Esophagus squamous epithelium (tissue), 5 donors: ENCODE measurements at places on chromosomes 1 and 21. TPM values are rescaled to one million over a fixed set of nuclear protein-coding genes. Genes with fewer than 3 reads are reported as not detected.

The GADD45A gene
- total RNA-seq, result 37.9 TPM

- no peak for DNase-seq
- no peaks in the 10 kb centered on the region for H3K4me1 ChIP-seq
- H3K4me3 ChIP-seq, result no peak overlapping the region
These were observed 20.1 kb upstream of the HPCAL4 start for GRCh38 chr1:39711104-39711965.

The PLA2G5 gene
- 2.3 TPM for total RNA-seq

- no peak for DNase-seq
- H3K27me3 ChIP-seq, result no peaks in the 10 kb centered on the region
- no peak overlapping the region for H3K4me3 ChIP-seq
- no peaks in the 10 kb centered on the region for H3K4me1 ChIP-seq
- no peak overlapping the region for H3K27ac ChIP-seq
These were observed 38.6 kb downstream of the LHX9 start for GRCh38 chr1:197955486-197956394.

DNA sequence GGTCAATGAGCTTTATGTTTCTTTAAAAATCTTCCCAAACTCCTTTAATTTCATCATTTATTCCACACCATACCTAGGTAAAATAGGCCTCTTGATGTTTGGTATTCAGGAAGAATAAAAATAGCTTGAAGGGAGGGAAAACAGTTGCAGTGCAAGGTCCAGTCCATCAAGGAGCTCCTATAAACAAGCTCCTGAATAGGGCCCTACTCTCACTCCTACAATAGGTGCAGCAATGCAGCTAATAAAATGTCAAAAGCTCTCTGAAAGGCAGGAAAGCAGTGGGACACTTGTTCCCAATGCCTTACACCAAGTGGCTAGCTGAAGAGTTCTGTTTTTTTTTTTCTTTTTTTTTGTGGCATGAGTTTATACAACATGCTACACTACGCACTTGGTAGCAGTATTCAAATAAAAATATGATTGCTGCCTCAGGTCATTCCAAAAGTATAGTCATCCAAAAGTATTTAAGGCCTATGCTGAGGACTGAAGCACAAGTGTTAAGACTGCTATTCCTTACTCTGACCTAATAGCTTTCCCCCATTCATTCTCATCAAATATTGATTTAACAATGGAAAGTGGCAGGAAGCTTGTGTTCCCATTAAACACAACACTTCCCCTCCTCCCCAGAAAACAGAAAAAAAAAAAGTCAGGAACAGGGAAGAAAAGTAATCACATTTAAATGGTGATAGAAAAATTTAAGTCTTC is 9.8 kb downstream of the TEX38 start:
- peaks cover 2% of the 10 kb centered on the region for H3K4me1 ChIP-seq
- H3K36me3 ChIP-seq, result peaks cover 100% of the 10 kb centered on the region
- DNase-seq, result no peak
- H3K4me3 ChIP-seq, result no peak overlapping the region
- no peak overlapping the region for H3K27ac ChIP-seq

GRCh38 chr1:11182884-11183283 is 6.3 kb upstream of the ANGPTL7 start:
- H3K36me3 ChIP-seq, result peaks cover 77% of the 10 kb centered on the region
- H3K4me1 ChIP-seq, result no peaks in the 10 kb centered on the region
- no peaks in the 10 kb centered on the region for H3K27me3 ChIP-seq
- H3K4me3 ChIP-seq, result no peak overlapping the region
- H3K27ac ChIP-seq, result no peak overlapping the region
- no peak for DNase-seq

GRCh38 chr21:16037421-16037955 is 307.7 kb downstream of the USP25 start:
- H3K27me3 ChIP-seq, result no peaks in the 10 kb centered on the region
- H3K4me1 ChIP-seq, result no peaks in the 10 kb centered on the region
- no peak for DNase-seq
- no peak overlapping the region for H3K4me3 ChIP-seq
- H3K36me3 ChIP-seq, result no peaks in the 10 kb centered on the region

The LCE1A gene
- total RNA-seq, result not detected

The DDR2 gene
- 8.2 TPM for total RNA-seq

The SV2A gene
- 0.11 TPM for total RNA-seq

- no peaks in the 10 kb centered on the region for H3K27me3 ChIP-seq
- no peaks in the 10 kb centered on the region for H3K36me3 ChIP-seq
- H3K4me1 ChIP-seq, result peaks cover 21% of the 10 kb centered on the region
- H3K27ac ChIP-seq, result no peak overlapping the region
These were observed 42.7 kb upstream of the DHCR24 start for GRCh38 chr1:54929700-54930099.

DNA sequence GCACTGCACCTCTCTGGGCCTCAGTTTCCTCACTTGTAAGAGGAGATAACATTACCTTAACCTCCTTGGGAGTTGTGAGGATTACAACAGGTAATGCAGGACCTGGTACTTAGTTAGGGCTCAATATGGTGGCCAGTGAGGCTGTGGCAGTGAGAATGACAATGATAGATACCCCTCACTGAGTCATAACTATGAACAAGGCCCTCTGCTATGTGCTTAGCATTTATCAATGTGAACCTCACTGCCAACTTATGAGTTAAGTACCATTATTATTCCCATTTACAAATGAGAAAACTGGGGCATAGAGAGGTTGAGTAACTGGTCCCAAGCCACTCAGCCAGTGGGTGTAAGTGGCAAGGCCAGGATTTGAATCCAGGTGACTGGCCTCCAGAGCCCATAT is 64.4 kb downstream of the HMGB4 start:
- no peak overlapping the region for H3K27ac ChIP-seq
- no peak for DNase-seq
- peaks cover 25% of the 10 kb centered on the region for H3K27me3 ChIP-seq
- H3K4me1 ChIP-seq, result no peaks in the 10 kb centered on the region
- no peaks in the 10 kb centered on the region for H3K36me3 ChIP-seq
- no peak overlapping the region for H3K4me3 ChIP-seq

The KCND3 gene
- total RNA-seq, result 6.0 TPM

- H3K27ac ChIP-seq, result no peak overlapping the region
- no peak for DNase-seq
- no peaks in the 10 kb centered on the region for H3K36me3 ChIP-seq
- H3K4me3 ChIP-seq, result no peak overlapping the region
These were observed 43.0 kb downstream of the GALNT2 start for GRCh38 chr1:230109895-230110667.

GRCh38 chr1:119367432-119368124 is 1.0 kb upstream of the HAO2 start:
- no peaks in the 10 kb centered on the region for H3K36me3 ChIP-seq
- no peak for DNase-seq
- no peaks in the 10 kb centered on the region for H3K4me1 ChIP-seq
- H3K27me3 ChIP-seq, result no peaks in the 10 kb centered on the region

DNA sequence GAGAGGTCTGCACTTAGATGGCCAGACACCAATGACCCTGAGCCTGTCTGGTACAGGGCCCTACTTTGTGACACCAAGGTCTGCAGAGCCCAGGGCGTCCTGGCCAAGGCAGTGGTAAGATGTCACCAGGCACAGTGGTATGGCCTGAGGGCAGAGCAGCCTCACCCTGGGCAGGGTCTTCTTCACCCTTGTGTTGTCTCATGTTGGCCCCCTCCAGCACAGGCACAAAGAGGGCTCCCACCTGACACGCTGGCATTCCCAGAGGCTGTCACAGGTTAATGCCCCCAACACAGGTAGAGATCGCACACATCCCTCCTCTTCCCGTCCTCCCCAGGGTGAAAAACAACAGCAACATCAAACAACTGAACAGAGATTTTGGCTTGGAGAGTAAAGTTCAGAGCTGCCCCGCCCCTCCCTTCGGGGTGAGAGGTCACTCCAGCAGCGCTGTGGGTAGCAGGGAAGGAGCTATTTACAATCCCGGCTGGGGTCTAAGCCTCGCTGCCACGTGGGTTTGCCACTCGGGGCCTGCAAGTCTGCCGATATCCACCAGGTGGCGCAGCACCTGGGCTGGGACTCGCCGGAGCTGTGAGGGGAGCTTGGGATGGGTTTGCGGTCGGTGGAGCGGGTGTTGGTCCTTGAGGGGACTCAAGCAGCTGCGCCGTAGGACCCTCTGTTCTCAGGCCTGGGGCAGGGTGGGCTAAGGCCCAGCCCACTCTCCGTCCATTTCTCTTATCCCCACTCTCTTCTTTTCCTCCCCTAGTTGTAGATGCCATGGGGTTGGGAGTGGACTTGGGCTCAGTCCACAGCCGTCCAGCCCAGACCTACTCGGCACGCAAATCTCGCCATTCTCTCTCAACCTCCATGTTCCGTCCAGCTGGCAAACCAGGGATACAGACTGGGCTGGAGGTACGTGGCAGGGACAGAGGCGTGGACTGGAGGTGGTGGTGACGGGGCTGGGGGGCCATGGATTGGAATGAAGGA is 12.7 kb downstream of the EFNA3 start:
- H3K4me1 ChIP-seq, result peaks cover 31% of the 10 kb centered on the region
- no peak overlapping the region for H3K27ac ChIP-seq
- H3K36me3 ChIP-seq, result peaks cover 7% of the 10 kb centered on the region
- H3K4me3 ChIP-seq, result no peak overlapping the region
- H3K27me3 ChIP-seq, result no peaks in the 10 kb centered on the region
- no peak for DNase-seq

DNA sequence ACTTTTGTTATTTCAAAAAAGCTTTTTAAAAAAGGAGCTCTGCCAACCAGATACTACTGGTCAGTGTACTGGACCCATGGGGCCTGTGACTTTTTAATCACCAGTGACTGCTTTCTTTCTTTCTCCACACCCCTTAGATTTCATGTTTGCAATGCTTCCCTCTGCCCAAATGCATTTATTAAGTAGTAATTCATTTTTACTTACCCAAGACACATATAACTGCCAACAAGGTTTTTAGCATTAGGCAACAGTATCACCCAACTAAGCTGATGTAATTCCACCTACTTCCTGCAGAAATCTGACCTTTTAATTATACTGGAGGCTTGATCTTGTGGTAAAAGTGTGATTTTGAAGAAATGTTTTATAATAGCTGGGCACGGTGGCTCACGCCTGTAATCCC is 12.5 kb downstream of the MECR start:
- no peak overlapping the region for H3K4me3 ChIP-seq
- no peaks in the 10 kb centered on the region for H3K27me3 ChIP-seq
- no peak for DNase-seq
- H3K4me1 ChIP-seq, result no peaks in the 10 kb centered on the region
- no peak overlapping the region for H3K27ac ChIP-seq
- no peaks in the 10 kb centered on the region for H3K36me3 ChIP-seq

The GBP4 gene
- 2.5 TPM for total RNA-seq

DNA sequence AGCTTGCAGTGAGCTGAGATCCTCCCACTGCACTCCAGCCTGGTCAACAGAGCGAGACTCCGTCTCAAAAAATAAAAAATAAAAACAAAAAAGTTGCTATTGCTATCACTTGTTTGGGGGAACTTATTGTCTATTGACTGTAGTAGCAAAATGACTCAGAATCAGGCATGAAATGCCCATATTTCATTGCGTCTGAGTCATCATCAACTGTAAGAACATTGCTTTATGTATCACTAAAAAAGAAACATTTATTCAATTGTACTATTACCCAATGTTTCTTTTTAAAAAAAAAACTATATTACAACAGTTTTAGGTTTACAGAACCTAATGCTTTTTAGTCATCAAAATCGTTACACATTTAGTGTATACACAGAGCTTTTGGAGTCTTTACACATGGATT is 91.0 kb upstream of the FMN2 start:
- DNase-seq, result no peak
- H3K27ac ChIP-seq, result no peak overlapping the region
- peaks cover 6% of the 10 kb centered on the region for H3K27me3 ChIP-seq
- no peaks in the 10 kb centered on the region for H3K4me1 ChIP-seq
- no peak overlapping the region for H3K4me3 ChIP-seq
- no peaks in the 10 kb centered on the region for H3K36me3 ChIP-seq

DNA sequence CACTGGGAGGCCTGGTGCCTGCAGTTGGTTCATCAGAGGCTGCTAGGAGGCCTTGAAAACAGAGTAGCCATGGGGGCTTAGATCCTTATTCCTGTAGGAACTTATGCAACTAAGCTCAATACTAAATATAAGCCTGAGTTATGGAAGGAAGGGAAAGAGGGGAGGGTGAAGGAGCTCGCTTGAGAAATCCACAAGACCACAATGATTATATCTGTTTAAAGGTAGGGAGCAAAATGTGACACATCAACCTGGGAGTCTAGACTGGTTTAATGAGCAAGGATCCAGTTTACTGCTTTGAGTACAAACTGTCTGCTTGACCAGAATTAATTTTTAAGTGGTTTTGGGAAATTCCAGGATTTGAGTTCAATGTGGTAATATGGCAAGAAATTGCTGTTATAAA is 20.4 kb upstream of the ANGPTL7 start:
- H3K4me1 ChIP-seq, result no peaks in the 10 kb centered on the region
- no peak overlapping the region for H3K27ac ChIP-seq
- H3K36me3 ChIP-seq, result peaks cover 19% of the 10 kb centered on the region
- H3K4me3 ChIP-seq, result no peak overlapping the region

- no peak for DNase-seq
- no peaks in the 10 kb centered on the region for H3K36me3 ChIP-seq
- no peak overlapping the region for H3K27ac ChIP-seq
- H3K27me3 ChIP-seq, result no peaks in the 10 kb centered on the region
- H3K4me3 ChIP-seq, result no peak overlapping the region
These were observed 28.3 kb upstream of the IFI44L start for GRCh38 chr1:78591971-78592370.

The AURKAIP1 gene
- total RNA-seq, result 134 TPM

DNA sequence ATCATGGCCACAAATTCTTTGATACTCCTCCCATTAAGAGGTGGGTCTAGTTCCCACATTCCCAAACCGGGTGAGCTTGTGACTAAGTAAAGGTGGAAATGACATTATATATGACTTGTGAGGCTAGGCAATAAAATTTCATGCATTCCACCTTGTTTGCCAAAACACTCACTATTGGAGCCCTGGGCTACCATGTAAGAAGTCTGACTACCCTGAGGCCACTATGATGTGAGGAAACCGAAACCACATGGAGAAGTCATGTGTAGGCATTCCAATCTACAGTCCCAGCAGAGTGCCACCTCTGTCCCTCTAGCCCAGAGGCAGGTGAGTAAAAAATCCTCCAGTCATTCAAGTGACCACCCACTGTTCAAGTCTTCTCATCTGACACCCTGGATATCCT is 17.9 kb upstream of the SMG7 start:
- H3K36me3 ChIP-seq, result no peaks in the 10 kb centered on the region
- H3K4me3 ChIP-seq, result no peak overlapping the region
- DNase-seq, result no peak
- H3K27me3 ChIP-seq, result no peaks in the 10 kb centered on the region
- no peak overlapping the region for H3K27ac ChIP-seq

GRCh38 chr1:186059311-186059710 is 315.7 kb downstream of the TPR start:
- peaks cover 3% of the 10 kb centered on the region for H3K4me1 ChIP-seq
- H3K4me3 ChIP-seq, result no peak overlapping the region
- peak overlapping the region; percentile 69 for H3K27ac ChIP-seq
- no peak for DNase-seq

The SLC16A4 gene
- total RNA-seq, result not detected
